ENCODE measurements at places on chromosomes 2 and 18.

DNA sequence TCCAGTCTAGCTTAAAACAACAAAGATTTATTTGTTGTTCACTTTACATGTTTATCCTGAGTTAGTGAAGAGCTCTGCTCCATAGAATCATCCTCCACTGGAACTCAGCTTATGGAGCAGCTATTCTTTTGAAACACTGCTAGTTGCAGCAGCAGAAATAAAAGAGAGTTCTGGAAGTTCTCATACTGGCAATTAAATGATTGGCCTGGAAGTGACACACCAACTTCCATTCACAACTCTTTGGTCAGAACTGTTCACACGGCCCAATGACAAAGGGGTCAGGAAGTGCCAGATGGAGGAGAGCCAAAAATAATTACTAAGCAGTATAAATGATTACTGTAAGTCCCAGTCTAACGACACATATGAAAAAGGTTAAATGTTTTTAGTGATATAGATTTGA lies 39.1 kb downstream of the FBXO11 start:
- peak; percentile 72 for DNase-seq

- DNase-seq: no peak
These were observed 3.1 kb upstream of the CYTIP start for GRCh38 chr2:157447031-157447430.

DNA sequence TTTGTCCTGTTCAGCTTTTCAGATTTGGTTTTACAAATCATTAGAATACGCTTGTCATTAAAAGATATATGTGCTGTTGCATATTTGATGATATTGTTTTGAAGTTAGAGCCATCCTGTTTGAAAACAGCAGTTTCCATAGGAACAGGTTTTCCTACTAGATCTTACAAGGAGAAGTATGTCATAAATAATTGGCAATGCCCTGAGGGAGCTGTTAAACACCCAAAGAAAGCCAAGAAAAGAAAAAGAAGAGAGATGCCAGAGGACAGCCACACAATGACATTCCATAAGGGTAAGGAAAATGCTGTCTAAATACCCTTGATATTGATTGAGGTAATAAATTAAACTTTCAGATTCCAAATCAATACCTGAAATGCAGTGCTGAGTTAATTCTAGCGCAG lies 392.2 kb upstream of the CRIM1 start:
- DNase-seq: no peak

GRCh38 chr18:11105463-11105862 lies 43.9 kb downstream of the PIEZO2 start:
- no peak for DNase-seq

GRCh38 chr18:76604108-76604934 lies 109.3 kb upstream of the ZNF516 start:
- DNase-seq: no peak

DNA sequence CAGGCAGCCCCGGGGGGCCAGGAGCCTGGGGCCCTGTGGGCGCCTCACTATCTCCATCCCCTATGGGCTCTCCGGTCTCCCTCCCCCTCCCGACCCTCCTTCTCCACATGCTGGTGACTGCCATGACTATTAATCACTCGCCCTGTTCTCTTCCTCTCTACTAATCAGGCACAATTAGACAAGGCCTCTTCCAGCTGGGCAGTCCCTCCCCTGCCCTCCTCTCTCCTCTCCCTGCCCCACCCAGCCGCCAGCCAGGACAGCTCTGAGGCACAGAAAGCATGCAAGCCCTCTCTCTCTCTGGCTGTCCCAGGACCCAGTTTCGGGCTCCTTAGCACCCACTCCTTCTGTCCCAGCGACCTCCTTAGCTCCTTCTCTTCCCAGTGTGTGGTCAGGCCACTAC lies 5.8 kb downstream of the ASIC4 start:
- DNase-seq: no peak

GRCh38 chr18:50737127-50737526 lies 82.7 kb downstream of the MRO start:
- DNase-seq: no peak

DNA sequence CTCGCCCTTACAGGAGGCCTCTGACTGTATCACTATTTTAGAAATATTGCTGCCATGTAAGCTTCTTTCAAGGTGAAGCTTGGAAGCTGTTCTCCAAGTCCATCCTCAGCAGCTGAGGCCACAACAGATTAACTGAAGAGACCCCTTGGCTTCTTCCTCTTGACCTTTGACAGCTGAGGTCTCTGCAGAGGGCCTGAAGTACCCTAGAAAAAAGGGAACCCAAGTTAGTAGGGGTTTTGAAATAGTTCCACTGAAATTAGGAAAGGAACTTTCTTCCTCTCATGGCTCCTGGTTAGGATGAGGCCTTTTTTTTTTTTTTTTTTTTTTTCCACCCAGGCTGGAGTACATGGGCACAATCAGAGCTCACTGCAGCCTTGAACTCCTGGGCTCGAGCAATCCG lies 15.5 kb upstream of the IHH start:
- DNase-seq: no peak

DNA sequence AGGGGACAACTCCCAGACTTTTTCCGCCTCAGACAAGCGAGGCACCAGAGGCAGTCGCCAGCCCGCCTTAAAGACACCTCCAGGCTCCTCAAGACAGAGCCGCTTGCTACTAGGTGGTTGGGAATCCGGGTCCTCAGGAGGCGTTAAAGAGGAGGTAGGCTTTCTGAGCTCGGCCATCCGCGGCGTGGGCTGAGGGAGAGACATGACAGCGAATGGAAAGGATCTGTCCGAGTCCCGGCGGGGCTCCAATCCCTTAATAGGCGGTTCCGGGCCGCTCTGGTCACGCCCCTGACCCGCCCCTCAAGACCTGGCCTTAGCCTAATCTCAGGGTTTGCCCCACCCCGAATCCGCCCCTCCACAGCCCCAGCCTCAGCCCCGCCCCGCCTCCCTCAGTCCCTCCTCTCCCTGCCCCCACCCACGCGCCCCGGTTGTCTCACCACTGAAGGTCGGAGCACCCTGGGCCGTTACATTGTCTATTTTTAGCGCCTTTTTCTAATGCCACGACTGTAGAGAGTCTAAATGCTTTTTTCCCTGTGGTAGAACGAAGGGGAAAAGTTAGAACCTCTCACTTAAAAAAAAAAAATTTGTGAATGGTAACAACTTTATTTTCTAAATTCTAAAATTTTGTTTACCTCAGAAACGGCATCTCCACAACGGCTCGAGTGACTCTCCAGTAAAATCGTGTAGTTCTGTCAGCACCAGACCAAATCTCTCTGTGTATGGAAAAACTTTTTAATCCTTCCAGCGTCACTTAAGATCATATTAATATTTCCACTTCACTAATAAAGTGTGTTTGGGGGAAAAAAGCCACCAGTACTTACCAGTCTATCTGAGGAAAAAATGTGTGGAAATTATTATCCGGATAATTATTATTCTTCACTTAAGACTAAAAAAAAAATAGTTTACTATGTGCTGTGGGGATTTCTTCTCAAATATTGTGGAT lies at the start of gene RAD51AP2:
Gene RAD51AP2 (minus strand): TSS at position 229 of the 943 bp plus-strand sequence. CDS start 25 bp downstream, at position 204.
- peak; percentile 78 for DNase-seq

DNA sequence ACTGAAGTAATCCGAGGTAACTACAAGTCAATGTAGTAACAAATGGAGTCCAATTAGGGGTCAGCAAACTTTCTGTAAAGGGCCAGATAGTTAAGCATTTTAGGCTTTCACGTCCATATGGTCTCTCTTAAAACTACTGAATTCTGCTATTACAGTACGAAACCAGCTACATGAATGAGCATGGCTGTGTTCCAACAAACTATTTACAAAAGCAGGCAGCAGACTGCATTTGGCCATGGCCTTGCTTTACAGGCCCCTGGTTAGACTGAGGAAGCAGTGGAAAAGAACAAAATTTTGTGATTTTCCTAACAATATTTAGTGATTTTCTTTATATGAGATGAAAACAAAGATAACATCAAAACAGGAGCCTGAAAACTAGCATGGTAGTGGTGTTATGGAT lies 64.0 kb downstream of the RTN4 start:
- DNase-seq: no peak

DNA sequence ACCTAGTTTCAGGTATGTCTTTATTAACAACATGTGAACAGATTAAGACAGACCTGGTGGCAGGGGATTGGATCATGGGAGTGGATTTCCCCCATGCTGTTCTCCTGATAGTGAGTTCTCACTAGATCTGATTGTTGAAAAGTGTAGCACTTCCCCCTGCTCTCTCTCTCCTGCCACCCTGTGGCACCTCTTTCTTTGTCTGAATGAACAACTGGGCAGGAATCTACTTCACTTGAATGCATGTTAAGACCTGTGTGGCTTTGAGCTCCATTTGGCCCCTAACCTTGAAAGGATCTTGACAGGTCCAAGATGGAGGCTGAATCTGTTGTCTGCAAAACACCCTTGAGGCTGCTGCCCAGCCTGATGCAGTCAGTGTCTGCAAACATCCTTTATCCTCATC lies 194.4 kb downstream of the RNF144A start:
- DNase-seq: peak; percentile 15

DNA sequence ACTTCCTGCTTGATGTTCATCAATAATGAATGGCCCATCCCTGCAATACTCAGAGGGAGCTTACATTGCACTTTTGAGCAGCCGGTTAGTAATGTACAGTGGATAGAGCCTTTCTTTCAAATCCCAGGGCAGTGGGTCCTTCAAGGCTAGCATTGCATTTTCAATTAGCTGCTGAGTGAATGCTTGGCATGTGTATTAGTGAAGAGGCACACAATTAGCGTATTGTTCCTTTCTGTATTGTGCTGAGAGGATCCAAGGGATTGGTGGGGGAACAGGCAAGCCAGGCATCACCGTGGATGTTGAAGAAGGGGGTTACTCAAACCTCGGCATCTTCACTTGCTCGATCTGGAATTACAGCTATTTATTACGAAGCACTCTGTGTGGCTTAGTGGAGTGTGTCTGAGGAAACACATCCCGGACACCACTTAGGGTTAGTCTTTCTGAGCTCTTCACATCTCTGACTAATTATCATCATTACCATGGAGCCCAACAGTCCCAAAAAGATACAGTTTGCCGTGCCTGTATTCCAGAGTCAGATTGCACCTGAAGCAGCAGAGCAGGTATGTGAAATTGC lies at the start of gene PPP1R1C:
Gene PPP1R1C (plus strand): TSS at position 222 of the 574 bp plus-strand sequence. CDS start 258 bp downstream, at position 480.
- no peak for DNase-seq

GRCh38 chr2:62705859-62706720 lies 577 bp downstream of the EHBP1 start:
- DNase-seq: peak; percentile 26

- no peak for DNase-seq
These were observed 430.6 kb upstream of the VRK2 start for GRCh38 chr2:57615855-57616556.

GRCh38 chr2:37781028-37781427 lies 109.6 kb upstream of the CDC42EP3 start:
- DNase-seq: no peak

GRCh38 chr2:227450311-227450841 lies 21.6 kb upstream of the AGFG1 start:
- no peak for DNase-seq

DNA sequence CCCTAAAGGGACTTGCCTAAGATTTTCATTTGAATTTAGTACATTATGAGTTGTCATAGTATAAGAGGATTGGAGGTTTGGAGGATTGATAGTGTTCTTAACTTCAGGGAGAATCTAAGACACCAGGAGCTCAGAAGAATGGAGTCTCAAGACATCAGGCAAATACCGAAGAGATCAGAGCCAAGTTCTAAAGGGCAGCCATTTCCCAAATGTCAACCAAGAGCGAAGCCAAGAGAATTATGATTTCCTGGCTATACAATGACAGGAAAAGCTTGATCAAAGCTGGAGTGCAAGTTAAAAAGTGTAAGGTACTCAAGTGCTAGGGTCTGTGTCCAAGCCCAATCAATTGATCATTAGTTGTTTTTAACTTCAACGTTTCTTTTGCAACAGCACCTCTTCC lies 283.0 kb upstream of the FN1 start:
- DNase-seq: no peak

DNA sequence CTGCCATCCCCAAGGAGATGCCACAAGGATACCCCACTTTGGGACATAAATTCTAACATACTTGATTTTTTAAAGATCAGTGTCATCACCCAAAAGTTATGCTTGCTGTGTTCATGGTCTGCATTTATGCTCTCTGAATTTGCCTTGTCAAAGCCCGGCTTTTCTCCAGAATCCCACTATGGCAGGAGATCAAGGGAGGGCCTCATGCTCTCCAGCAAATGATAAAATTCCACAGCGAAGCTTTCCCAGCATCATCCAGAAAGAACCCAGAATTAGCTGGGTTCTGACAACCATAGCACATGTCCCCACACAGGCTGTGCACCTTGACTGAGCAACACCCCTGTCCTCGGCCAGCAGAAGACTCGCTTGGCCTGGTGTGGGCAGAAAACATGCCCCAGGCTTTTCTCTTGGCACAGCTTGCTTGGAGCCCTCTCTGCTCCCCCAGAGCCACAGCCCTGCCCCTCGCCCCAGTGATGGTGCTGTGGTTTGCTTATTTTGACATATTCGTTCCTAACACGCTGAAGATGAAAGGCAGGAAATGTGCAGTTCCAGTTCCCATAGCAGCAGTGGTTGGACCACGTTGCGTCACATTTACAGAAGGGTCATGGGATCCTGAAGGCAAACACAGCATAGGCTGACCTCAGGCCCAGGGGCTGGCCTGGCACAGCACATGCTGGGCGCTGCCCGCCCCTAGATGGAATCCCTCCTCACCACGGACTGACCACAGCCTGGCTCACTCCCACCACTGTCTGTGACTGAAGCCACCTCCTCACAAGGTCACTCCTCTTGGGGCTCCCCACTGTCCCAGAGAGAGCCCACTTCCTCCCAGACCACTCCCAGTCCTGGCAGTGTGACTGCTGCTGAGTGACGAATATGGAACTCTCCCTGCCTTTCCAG lies 14.1 kb upstream of the CHRNA1 start:
- no peak for DNase-seq

GRCh38 chr2:27407798-27408491 lies 1.4 kb downstream of the PPM1G start:
- peak; percentile 31 for DNase-seq

DNA sequence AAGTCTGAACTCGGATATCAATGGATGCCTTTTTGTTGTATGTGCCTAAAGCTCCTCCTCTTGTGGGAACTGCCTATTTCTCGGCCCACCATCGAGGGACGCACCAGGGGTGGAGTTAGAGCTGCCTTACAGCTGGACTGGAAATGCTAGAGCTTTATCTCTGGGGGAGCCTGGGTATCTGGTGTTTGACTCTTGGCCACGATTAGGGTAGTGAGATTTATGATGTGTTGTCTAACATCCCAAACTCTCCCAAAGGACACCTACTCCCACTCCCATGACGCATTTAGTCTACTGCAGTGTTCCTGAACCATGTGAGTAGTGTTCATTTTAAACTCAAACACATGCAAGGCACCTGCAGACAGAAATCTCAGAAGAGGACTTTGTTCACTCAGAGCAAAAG lies 594.8 kb downstream of the METTL4 start:
- DNase-seq: no peak

- DNase-seq: no peak
These were observed 22.8 kb downstream of the HPCAL1 start for GRCh38 chr2:10325278-10326145.

GRCh38 chr2:16319551-16320121 lies 346.0 kb downstream of the CYRIA start:
- DNase-seq: no peak

GRCh38 chr2:154370873-154371272 lies 327.6 kb upstream of the KCNJ3 start:
- no peak for DNase-seq
